Astrocyte (in vitro differentiated cells and primary cell): ENCODE measurements at places on chromosomes 6 and 20.
A peak's percentile ranks its signal among the peaks of the same experiment; 100 is the strongest.

DNA sequence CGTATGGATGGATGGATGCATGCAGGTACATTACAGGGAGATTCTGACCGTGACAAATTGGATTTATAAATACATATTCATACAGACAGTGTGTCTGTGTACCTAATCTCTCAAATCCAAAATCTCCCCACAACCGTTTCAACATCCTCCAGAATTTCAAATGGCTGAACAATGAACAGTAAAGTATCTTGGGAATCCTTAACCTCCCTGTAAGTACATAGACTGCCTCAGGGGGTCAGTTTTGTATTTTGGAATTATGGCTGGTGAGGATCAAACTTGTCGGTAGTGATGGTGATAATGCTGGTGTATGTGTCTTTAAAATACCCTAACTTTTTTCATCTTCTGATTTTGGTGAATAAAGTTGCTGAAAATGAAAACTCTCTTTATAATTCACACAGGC is 246.2 kb downstream of the FOXC1 start:
- DNase-seq: no peak
- no peak overlapping the region for H3K4me3 ChIP-seq
- no peaks in the 10 kb centered on the region for H3K4me1 ChIP-seq
- no peak overlapping the region for H3K27ac ChIP-seq
- H3K36me3 ChIP-seq: no peaks in the 10 kb centered on the region

DNA sequence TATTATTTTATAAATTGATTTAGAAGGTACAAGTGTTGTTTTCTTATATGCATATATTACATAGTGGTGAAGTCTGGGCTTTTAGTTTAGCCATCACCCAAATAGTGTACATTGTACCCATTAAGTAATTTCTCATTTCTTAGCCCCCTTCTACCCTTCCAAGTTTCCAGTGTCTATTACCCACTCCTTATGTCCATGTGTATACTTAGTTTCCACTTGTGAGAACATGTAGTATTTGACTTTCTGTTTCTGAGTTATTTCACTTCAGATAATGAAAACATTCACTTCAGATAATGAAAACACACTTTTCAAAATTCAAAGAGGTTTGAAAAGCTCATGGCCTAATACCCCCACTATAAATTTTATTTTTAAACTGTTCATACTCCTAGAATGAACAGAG is 14.5 kb downstream of the DEFB125 start:
- H3K27me3 ChIP-seq: no peaks in the 10 kb centered on the region
- H3K4me3 ChIP-seq: no peak overlapping the region
- DNase-seq: no peak
- H3K4me1 ChIP-seq: no peaks in the 10 kb centered on the region

DNA sequence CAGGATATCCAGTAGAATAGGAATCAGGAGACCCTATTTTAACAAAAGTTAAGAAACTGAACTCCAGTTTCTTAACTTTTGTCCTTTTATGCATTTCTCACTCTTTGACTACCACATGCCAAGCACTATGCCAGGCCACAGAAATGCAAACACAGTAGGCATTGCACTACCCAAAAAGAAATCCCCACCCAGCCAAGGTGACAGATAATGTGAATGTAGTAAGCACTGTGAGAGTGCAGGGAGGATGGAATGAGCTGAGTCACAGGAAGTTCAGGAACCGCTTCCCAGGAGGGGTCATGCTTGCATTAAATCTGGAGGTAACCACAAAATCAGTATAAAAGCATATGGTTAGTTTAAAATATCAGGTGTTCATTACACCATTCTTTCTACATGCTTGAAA is 20.1 kb upstream of the FAM83C start:
- H3K27me3 ChIP-seq: no peaks in the 10 kb centered on the region
- H3K27ac ChIP-seq: peak overlapping the region; percentile 92
- no peak overlapping the region for H3K4me3 ChIP-seq
- H3K36me3 ChIP-seq: no peaks in the 10 kb centered on the region
- peak; percentile 93 for DNase-seq

GRCh38 chr6:113524826-113525225 is 332.3 kb upstream of the MARCKS start:
- no peaks in the 10 kb centered on the region for H3K4me1 ChIP-seq
- H3K27ac ChIP-seq: no peak overlapping the region
- no peak overlapping the region for H3K4me3 ChIP-seq
- H3K27me3 ChIP-seq: no peaks in the 10 kb centered on the region
- DNase-seq: peak; percentile 4

- H3K4me3 ChIP-seq: peak overlapping the region; percentile 61
- peak overlapping the region; percentile 59 for H3K27ac ChIP-seq
- DNase-seq: peak; percentile 48
- no peaks in the 10 kb centered on the region for H3K36me3 ChIP-seq
Observed at GRCh38 chr20:23050847-23051627, 1.6 kb upstream of the THBD start.

GRCh38 chr6:78999737-79000136 is 78.3 kb downstream of the PHIP start:
- no peak for DNase-seq
- no peak overlapping the region for H3K4me3 ChIP-seq
- H3K36me3 ChIP-seq: peaks cover 21% of the 10 kb centered on the region
- no peaks in the 10 kb centered on the region for H3K27me3 ChIP-seq
- H3K4me1 ChIP-seq: no peaks in the 10 kb centered on the region
- no peak overlapping the region for H3K27ac ChIP-seq
